ENCODE measurements at places on chromosomes 11 and 22. TPM values are rescaled to one million over a fixed set of nuclear protein-coding genes. Genes with fewer than 3 reads are reported as not detected.

The ARHGAP8 gene
- total RNA-seq, result 51.3 TPM

The CASP1 gene
- not detected for total RNA-seq

DNA sequence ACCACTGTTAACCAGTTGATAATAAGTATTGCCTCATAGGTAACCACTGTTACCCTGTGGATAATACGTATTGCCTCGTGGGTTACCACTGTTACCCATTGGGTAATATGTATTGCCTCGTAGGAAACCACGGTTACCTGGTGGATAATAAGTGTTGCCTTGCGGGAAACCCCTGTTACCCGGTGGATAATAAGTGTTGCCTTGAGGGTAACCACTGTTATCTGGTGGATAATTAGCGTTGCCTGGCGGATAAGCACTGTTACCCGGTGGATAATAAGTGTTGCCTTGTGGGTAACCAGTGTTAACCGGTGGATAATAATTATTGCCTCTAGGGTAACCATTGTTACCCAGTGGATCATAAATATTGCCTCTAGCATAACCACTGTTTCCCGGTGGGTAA, 27.3 kb upstream of the NXPE4 start:
- no peaks in the 10 kb centered on the region for H3K4me1 ChIP-seq
- no peak overlapping the region for H3K4me3 ChIP-seq
- no peak overlapping the region for H3K27ac ChIP-seq
- DNase-seq, result no peak
- H3K36me3 ChIP-seq, result no peaks in the 10 kb centered on the region
- H3K27me3 ChIP-seq, result no peaks in the 10 kb centered on the region

The RGL4 gene
- total RNA-seq, result not detected

- no peaks in the 10 kb centered on the region for H3K4me1 ChIP-seq
- no peak overlapping the region for H3K27ac ChIP-seq
- no peak for DNase-seq
Measured at GRCh38 chr11:2381494-2382128, 4.5 kb downstream of the CD81 start.

DNA sequence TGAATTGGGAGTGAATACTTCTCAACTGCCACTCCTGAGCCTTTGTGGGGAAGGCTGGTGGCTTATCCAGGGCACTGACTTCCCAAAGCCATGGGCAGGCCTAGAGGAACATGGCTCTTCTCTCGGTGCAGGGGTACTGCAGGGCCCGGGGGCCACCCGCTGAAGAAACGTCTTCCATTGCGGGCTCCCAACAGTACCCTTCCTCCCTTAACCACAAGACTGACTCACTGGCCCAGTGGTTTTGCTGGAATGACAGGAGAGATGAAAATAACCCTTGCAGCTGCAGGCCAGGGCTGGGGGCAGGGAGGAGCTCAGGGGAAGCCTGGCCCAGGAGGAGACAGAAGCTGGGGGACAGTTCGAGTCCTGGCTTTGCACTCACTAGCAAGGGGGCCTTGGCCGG, 13.5 kb downstream of the TXN2 start:
- no peaks in the 10 kb centered on the region for H3K4me1 ChIP-seq
- H3K4me3 ChIP-seq, result no peak overlapping the region
- H3K27me3 ChIP-seq, result no peaks in the 10 kb centered on the region
- DNase-seq, result no peak
- H3K27ac ChIP-seq, result no peak overlapping the region

The PHLDB1 gene
- 45.8 TPM for total RNA-seq

DNA sequence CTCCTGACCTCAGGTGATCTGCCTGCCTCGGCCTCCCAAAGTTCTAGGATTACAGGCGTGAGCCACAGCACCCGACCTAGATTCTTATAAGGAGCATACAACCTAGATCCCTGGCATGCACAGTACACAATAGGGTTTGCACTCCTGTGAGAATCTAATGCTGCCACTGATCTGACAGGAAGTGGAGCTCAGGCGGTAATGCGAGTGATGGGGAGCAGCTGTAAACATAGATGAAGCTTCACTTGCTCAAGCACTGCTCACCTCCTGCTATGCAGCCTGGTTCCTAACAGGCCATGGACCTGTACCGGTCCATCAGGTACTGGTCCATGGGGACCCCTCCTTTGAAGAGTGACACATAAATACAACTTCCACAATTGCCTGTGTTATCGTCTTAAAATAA, 44.8 kb upstream of the EIF3M start:
- no peak overlapping the region for H3K27ac ChIP-seq
- H3K27me3 ChIP-seq, result no peaks in the 10 kb centered on the region
- H3K4me1 ChIP-seq, result no peaks in the 10 kb centered on the region
- no peaks in the 10 kb centered on the region for H3K36me3 ChIP-seq
- no peak for DNase-seq
- H3K4me3 ChIP-seq, result no peak overlapping the region

The UPB1 gene
- total RNA-seq, result not detected

The OR8A1 gene
- not detected for total RNA-seq

GRCh38 chr11:132300283-132300682, 929.9 kb downstream of the NTM start:
- H3K36me3 ChIP-seq, result no peaks in the 10 kb centered on the region
- no peak overlapping the region for H3K4me3 ChIP-seq
- no peaks in the 10 kb centered on the region for H3K4me1 ChIP-seq
- DNase-seq, result peak; percentile 64

DNA sequence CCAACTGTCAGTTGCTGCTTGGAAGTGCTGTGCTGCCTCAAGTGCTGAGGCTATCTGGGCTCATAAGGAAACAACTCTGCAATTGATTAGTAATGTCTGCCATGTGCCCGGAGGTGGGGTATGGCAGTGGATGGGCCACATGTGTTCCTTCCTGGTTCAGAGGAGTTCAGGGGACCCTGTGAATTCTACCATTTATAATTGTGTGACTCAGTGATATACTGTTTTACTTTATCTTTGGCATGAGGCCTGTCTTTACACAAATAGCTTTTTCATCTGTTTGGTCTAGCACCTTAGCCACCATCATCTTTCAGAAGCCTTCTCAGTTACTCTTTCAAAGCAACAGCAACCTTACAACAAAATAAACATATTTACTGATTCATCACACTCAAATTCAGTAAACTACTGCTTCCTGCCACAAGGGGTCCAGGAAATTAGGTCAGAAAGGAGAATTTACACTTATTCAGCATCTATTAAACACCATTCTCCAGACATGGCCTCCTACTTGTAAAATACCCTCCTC, 20.9 kb downstream of the DKK3 start:
- DNase-seq, result peak; percentile 75
- no peaks in the 10 kb centered on the region for H3K36me3 ChIP-seq
- H3K4me1 ChIP-seq, result peaks cover 24% of the 10 kb centered on the region

DNA sequence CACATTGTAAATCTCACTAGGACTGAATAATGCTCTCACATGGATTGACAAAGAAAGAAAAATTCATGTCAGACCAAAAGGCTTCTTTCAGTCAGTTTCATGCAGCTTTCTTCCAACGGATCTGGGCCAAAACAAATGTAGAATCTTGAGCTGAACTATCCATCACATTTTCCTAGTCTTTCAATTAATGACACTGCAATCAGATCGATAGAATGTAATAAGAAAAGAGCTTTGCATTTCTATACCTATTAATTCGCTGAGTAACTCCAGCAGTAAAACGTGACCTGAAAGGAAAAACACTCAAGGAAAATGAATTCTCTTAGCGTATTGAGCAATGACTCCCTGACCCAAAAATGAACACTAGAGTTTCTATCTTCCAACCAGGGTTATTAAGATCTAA, 194.8 kb upstream of the BLID start:
- no peaks in the 10 kb centered on the region for H3K36me3 ChIP-seq
- peaks cover 10% of the 10 kb centered on the region for H3K27me3 ChIP-seq
- peaks cover 5% of the 10 kb centered on the region for H3K4me1 ChIP-seq
- H3K4me3 ChIP-seq, result no peak overlapping the region
- DNase-seq, result no peak

- H3K27ac ChIP-seq, result no peak overlapping the region
- H3K36me3 ChIP-seq, result no peaks in the 10 kb centered on the region
- no peak overlapping the region for H3K4me3 ChIP-seq
- DNase-seq, result no peak
- peaks cover 15% of the 10 kb centered on the region for H3K27me3 ChIP-seq
Measured at GRCh38 chr22:39601180-39601535, 30.6 kb downstream of the CACNA1I start.

The SLC5A12 gene
- 3.4 TPM for total RNA-seq

GRCh38 chr22:17896586-17896985, 122.3 kb upstream of the BID start:
- no peak overlapping the region for H3K4me3 ChIP-seq
- H3K4me1 ChIP-seq, result no peaks in the 10 kb centered on the region
- no peak overlapping the region for H3K27ac ChIP-seq
- DNase-seq, result peak; percentile 88

The NLRP6 gene
- total RNA-seq, result not detected

Measured in endodermal cell (in vitro differentiated cells).